ENCODE measurements at places on chromosomes 2 and 18.

DNA sequence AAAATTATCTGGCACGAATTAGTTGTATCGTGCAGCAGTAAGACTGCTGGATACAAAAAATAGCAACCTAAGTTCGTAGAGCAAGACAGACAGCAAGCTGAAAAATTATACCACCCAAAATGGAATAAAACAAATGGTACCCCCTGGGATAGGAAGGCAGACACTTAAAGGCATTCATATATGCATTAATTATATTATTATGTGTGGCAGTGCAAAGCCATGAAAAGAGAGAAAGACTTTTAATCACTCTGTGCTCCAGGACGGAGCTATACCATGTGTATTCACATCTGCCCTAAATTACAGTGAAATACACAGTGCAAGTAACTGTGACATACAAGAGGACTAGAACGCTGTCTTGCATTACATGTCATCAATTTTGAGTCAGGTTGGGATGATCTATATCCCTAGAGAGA lies 235.9 kb downstream of the GULP1 start:
- DNase-seq = no peak

DNA sequence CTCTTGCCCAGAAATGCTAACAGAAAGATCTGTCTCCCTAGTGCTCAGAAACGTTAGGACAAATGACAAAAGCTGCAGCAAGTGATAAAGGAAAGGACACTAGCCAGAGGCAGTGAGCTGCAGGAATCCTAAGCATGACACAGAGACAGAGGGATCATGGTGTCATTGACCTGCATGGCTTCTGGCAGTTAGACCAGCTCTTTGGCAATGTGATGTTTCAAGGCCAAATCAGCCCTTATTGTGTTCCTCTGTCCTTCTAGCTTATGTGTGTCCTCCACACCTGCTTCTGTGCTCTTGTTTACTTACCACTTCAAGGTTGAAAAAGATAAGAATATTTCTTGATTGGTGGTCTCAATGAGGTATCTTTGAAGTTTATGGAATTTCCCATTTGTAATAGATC lies 120.8 kb downstream of the RHBDD1 start:
- no peak for DNase-seq

DNA sequence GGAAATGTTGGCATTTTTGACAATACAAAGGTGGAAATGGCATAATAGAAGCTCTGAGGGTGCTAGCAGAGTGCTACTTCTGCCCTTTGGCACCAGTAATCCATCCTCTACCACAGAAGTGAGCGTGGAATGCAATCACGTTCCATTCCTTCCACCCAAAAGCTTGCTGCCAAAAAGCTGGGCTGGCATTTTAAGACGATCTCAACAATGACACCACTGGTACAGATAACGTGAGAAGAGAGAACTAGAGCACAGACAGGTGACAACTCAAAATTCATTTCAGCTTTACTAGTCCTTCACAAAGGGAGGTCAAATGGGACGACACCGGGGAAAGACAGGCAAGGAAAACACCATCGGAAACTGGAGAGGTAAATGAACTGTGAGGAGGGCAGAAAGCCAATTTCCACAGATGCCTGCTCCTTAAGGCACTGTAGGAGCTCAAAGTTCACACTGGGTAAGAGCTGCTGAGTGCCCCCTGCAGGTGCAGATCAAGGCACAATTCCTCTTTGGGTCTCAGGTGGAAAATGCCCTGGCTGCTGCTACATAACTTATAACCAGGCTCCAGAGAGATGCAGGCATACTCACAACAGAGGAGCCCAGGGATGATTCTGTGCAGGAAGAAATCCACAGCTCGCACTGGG lies 50.7 kb upstream of the RNU4ATAC start:
- no peak for DNase-seq

DNA sequence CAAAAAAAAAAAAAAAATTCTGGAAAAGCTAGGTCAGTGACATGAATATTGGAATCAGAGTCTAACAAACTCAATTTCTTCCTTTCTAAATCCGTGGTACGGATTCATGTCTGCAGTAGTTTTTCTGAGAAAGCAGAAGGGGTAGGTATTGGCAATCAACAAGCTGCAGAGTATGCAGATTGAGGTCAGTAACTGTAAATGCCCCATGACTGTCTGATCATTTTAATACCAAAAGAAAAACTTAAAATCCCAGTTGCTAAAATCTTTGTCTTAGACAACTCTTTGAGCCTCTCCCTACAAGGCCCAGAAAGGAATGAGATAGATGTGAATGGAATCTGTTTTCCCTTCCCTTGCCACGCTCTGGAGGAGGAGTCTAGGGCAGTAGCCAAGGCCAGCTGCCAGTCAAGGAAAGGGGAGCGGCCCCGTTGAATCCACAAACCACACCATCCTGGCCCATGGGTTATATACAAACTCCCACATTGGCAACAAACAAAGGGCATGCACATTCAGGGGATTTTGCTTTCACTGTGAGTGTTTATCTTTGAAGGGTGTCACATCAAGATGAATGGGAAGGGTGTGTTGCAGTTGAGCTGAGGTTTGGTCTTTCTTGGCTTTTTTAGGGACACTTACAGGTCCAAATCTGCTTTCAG lies 6.1 kb upstream of the CASP8 start:
- DNase-seq = no peak

- DNase-seq = no peak
Measured at GRCh38 chr2:233593201-233593600, 24.2 kb upstream of the UGT1A8 start.

DNA sequence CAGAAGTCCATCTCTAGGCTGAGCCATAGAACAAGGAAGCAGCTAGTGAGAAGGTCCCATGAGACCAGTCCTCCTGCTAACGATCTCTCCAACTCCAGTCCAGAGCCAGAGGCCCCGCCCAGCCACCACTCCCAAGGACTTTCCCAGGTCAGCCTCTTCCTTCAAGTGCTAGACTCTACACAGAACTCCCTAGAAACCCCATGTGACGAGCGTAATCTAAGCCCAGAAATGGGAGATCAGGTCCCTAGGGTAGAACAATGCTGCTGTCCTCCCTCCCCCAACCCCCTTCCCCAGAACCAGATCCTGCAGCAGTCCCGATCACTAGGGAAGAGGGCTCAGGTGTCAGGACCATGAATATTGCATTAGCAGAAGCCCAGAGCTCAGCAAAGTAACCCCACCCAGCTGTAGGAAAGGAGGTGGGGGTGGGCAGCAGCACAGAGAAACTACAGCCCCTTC lies 6.9 kb downstream of the DCTN1 start:
- no peak for DNase-seq

GRCh38 chr18:45980229-45980628 lies 13.1 kb upstream of the EPG5 start:
- no peak for DNase-seq

GRCh38 chr2:167196461-167197252 lies 308.4 kb downstream of the XIRP2 start:
- no peak for DNase-seq
